ENCODE measurements at places on chromosomes 16 and 17.
A peak's percentile ranks its signal among the peaks of the same experiment; 100 is the strongest.

GRCh38 chr17:64326420-64327054 lies 63.5 kb upstream of the TEX2 start:
- DNase-seq = peak; percentile 76

- DNase-seq = no peak
Measured at GRCh38 chr17:63246344-63246743, 199.8 kb downstream of the CYB561 start.

GRCh38 chr17:9195961-9196670 lies 174.8 kb downstream of the NTN1 start:
- DNase-seq = no peak

DNA sequence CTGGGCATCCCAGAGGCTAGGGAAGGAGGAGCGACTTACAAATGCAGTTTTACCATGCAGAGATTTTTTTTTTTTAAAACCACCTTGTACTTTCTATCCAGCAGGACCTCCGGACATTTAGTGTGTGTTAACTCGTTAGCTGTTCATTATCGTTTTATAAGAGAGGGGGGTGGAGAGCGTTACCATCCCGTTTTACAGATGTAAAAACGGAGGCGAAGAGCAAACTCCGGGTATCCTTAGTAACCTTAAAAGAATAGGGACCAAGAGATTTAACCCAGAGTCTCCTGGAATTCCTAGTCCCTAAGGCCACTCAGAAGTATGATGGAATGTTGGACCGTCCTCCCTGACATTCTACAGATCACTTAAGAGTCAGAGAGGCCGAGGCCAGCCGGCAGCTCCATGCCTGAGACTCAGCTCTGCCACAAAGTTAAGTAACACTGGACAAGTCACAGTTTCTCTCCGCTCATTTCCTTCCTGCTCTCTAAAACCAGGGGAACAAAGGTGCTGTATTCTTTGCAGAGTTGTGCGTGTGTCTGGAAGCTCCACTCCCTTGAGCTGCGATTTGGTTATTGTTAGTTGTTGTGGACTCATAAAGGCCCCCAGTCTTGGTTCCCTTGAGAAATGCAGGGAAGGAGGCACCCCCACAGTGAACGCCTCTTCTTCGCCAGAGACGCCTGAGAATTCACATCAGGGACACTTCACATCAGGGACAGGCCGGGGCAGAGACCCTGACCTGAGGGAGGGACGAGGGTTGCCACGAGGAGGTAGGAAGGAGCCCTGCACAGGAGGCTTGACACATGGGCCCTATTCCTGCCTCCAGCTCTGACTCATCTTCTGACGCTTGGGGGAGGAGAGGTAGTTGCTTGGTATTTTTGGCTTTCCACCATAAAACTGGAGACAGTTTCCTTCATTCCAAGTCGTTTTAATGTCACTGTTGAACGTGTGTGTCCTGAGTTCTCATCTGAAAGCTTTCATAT lies 1.2 kb downstream of the DUSP14 start:
- DNase-seq = peak; percentile 79

- DNase-seq = no peak
Measured at GRCh38 chr17:42078396-42079043, 19.8 kb downstream of the ZNF385C start.

Data from AG20443 (cell line).